ENCODE measurements at places on chromosomes 16 and 17.

- DNase-seq = no peak
Measured at GRCh38 chr17:1606352-1606985, 22.2 kb downstream of the SLC43A2 start.

- peak; percentile 79 for DNase-seq
Measured at GRCh38 chr17:69597898-69598692, 183.6 kb downstream of the MAP2K6 start.

DNA sequence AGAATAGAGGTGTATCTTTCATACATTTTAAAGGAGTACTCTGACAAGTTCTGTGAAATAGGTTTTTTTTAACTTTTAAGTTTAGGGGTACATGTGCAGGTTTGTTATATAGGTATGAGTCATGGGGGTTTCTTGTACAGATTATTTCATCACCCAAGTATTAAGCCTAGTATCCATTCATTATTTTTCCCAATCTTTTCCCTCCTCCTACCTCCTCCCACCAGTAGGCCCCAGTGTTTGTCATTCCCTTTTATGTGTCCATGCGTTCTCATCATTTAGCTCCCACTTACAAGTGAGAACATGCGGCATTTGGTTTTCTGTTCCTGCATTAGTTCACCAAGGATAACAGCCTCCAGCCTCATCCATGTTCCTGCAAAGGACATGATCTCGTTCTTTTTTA is 175.5 kb downstream of the CYB561 start:
- DNase-seq = no peak

DNA sequence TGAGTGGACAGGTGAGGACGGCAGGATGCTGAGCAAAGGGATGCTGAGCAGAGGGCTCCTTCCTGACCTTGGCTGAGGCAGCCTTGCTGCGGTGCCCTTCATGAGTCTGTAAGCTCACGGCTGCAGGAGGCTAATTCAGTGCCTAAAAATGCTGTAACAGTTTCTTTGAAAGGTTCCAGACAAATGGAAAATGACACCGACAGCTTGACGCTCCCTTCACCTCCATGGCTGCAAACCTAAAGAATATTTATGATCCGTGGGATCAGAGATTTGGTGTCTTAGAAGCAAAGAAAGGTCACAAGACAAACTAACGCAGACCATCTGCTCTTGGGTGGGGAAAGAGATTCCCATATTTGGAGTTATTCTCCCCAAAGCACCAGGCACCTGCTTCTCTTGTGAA is 28.0 kb downstream of the TOM1L2 start:
- no peak for DNase-seq

DNA sequence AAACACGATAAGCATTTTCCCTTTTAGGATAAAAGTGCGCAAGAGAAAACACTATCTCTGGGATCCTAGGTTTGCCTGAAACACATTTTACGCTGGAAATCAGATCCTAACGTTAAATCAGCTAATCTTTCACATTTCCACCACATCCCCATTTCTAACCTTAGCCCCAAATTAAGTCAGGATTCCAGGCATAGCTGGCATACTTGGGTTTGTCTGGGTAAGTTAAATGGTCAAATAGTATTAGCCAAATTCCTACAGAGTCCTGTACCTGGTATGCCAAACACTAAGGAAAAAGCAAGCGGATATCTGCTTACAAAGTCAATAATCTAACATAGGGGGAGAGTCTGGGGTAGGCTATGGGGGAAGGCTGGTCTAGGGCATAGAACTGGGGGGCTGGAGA is 557.4 kb upstream of the ZFHX3 start:
- DNase-seq = no peak

DNA sequence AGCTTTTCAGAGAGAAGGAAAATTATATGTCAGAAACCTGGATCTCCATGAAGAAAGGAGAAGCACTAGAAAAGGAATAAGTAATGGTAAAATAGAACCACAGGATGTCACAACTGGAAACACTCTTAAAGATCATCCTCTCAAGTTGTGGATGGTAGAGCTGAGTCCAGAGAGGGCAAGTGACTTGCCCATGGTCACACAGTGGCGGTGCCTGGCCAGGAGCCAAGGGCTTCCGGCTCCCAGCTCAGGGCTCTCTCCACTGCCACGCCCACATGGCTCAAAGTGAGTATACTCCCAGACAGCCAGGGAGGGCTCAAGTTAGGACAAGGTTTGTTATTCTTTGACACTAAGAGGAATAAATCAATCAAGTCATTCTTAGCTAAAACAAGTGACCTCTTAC is 159.8 kb downstream of the COPRS start:
- no peak for DNase-seq

DNA sequence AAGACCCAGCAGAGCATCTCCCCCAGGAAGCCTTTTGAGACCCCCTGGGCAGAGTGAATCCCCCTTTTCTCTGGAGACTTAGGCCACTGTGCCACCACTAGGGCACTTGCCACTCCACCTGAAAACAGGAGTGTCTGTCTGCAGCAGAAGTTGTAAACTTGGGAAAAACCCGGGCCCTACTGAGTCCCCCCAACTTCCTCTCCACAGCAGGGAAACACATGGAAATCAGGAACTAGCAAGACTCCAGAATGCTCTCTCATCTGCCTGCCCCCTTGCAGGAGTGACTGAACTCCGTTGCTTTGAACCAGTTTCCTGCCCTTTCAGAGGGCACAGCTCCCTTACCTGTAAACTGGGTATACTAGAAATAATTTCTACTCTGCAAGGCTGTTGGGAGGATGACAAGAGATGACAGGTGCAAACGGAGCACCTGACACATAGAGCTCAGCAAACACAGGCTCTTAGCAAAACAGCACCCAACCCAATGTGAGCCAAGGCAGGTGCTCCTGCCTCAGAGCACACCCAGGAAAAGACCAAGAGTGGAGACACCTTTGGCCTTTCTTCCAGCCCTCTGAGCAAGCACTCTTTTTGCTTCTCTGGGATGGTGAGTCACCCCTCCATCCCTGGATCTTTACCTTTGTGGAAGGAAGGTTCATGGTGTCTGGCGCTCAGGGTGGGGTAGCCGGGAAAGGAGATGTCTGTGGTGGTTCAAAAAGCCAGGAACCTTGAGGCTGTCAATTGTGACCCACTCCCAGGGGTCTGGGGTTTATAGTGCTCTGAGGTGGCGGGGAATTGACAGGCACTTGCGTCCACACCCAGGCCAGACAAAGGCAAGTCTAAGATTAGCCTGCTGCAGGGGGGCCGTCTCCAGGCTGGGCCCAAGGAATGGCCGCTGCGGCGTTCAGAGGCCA is at the start of gene HCRT:
Gene HCRT (minus strand): TSS at position 740 of the 908 bp plus-strand sequence. CDS start 87 bp downstream, at position 653.
- no peak for DNase-seq

- no peak for DNase-seq
Measured at GRCh38 chr17:67139784-67140665, 95.7 kb downstream of the CACNG1 start.

GRCh38 chr16:78462288-78463208 is 363.1 kb downstream of the WWOX start:
- DNase-seq = no peak
